ENCODE measurements at places on chromosomes 2 and 18. TPM values are rescaled to one million over a fixed set of nuclear protein-coding genes. Genes with fewer than 3 reads are reported as not detected.

GRCh38 chr2:164538240-164538866, 82.9 kb downstream of the GRB14 start:
- DNase-seq, result no peak

DNA sequence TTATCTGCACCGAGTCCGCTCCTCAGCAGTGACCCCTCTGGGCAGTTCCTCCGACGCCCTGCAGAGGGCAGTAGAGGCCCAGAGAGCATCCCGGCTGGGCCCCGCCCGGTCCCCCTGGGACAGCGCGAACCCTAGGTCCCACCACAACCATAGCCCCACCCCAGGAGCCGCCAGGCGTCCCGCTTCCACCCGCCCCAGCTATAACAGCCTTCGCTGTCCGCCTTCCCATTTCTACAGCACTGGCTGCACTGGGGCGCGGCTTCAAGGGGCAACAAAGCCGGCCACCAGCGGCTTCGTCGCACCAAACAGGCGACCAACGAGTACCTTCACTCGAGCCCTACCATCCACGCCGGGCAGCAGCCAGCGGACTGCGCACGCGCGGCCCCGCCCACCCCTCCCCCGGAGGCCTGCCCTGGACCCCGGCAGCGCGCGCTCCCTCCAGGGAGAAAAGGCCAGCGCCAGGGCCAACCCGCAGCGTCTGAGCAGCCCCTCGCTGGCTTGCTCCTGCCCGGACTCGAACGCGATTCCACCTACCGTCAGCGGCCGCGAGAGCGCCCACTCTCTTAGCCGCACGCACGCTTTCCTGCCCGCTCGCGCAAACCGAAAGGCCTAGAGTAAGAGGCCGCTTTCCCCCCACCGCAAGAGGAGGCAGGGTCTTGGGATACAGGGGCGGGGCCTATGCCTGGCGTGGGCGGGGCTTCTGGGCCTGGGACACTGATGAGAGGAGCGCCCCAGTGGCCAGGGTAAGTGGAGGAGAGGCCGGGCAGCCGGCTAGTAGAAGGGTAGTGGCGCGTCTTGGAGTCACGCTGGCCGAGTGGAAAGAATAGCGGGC, at the start of gene NHEJ1:
Gene NHEJ1, minus strand, starts transcription at position 630 of the 832 bp plus-strand sequence. CDS start 2,453 bp downstream, outside the sequence.
- peak; percentile 97 for DNase-seq

DNA sequence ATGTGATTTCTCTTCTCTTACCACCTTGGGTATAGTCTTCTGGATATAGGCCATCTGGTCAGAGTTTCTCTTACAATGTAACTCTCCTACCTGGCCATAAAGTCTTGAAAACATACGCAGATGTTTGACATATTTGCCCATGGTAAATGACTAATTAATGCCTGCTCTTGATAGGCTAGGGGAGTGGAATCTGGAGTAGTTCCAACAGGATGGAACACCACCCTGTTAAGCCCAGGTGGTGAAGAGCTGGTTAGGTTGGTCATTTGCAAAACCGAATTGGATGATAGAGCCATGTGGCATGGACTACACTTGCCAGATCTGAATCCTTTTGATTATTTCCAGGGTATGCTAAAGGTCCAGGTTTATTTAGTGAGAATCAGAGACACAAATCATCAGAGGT, 36.5 kb downstream of the HADHB start:
- no peak for DNase-seq

TSPYL6 gene
- total RNA-seq, result not detected

- no peak for DNase-seq
Measured at GRCh38 chr2:123165616-123166015, 859.5 kb upstream of the CNTNAP5 start.

CFAP65 gene
- total RNA-seq, result not detected

DNA sequence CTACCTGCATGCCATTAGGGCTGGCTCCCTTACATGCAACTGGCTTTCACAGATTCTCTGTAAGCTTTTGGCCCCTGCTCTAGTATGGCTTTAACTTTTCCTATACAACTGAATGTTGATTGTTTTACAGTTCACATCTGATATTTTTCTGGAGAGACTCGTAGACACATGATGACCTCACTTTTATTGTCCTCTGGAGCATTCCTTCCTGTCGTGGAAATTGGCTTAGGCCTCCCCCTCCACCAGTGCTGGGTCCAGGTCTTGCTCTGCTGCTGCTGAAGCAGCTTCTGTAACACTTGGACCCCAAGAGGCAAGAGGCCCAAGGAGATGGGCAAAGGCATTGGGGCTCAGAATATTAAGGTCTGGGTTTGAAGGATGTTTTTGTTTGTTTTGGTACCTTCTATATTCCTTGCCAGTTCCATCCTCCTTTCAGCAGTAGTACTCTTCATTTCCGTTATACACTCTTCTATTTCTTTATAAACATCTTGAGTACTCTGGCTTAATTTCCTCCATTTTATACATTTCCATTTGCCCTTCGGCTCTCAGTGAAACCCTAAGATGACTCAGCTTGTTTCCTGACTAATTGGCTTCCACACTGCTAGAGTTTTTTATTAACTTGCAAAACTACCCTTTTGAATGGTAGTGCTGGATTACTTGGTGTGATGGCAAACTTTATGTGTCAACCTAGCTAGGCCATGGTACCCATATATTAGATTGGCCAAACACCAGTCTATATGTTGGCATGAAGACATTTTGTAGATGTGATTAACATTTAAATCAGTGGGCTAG, 219.8 kb downstream of the CDCA7 start:
- no peak for DNase-seq

GRCh38 chr2:417662-418061, 129.8 kb upstream of the ALKAL2 start:
- no peak for DNase-seq

DNA sequence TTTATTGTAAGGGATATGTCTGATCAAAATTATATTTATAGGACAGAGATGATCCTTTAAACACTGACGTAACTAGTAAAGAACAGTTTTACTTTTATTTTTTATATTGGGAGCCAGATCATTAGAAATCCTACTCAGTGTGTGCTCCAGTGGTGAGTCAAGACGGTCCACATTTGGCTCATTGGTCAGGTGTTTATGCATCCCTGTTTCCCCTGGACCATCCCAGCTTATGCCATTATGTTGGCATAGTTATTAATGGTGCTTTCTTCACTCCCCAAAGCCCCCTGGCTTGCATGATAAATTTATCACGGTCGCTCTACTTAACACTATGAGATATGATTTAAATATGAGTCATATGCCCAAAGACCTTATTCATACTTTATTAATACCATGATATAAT, 293.4 kb downstream of the XIRP2 start:
- no peak for DNase-seq

SNED1 gene
- 12.7 TPM for total RNA-seq

CRYGC gene
- not detected for total RNA-seq

DNA sequence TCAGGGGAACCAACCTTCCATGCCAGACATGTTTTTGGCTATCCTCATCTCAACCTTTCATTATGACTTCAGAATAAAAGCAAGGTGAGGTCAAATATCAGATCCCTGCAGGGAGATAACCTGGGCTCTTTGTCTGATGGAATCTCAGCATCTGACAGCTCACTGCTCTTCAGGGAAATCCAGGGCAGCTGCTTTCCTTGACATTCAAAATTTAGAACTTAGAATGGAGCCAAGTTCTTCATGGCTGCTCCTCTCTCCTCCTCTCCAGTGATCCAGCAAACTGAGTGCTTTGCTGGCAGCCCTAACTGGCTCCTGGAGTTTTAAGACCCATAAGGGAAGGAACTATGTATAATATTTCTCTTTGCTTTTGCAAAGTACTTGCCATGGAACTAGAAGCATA, 716.3 kb downstream of the TSN start:
- no peak for DNase-seq

AKAIN1 gene
- total RNA-seq, result not detected

Data from heart right ventricle (tissue), 16 donors.